ENCODE measurements at places on chromosomes 2 and 18. TPM values are rescaled to one million over a fixed set of nuclear protein-coding genes. Genes with fewer than 3 reads are reported as not detected.

- peaks cover 19% of the 10 kb centered on the region for H3K4me1 ChIP-seq
- H3K27ac ChIP-seq, result no peak overlapping the region
- no peaks in the 10 kb centered on the region for H3K27me3 ChIP-seq
- H3K36me3 ChIP-seq, result peaks cover 8% of the 10 kb centered on the region
- no peak for DNase-seq
These were observed 38.1 kb downstream of the SNED1 start for GRCh38 chr2:241036397-241036963.

- H3K27ac ChIP-seq, result no peak overlapping the region
- H3K4me3 ChIP-seq, result no peak overlapping the region
- no peaks in the 10 kb centered on the region for H3K4me1 ChIP-seq
- no peak for DNase-seq
- no peaks in the 10 kb centered on the region for H3K27me3 ChIP-seq
These were observed 41.5 kb upstream of the ERBB4 start for GRCh38 chr2:212580117-212580516.

DNA sequence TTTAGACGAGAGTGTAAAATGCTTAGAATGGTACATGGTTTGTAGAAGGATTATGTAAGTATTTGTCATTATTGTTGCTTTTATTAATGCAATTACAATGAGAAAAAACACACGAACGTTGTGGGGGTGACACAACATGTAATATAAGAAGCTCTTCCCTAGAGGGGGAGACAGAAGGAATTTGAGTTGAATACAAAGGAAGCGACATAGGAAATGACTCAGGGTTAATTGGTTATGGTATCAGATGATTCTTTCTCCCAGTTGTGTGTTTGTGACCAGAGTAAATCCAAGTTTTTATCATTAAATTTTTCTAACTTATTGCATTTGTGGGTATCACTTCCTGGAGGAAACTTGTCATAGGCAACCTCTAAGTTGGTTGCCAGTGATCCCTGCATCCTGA, 625.6 kb upstream of the CDH2 start:
- H3K4me3 ChIP-seq, result no peak overlapping the region
- H3K27ac ChIP-seq, result no peak overlapping the region
- DNase-seq, result no peak
- no peaks in the 10 kb centered on the region for H3K27me3 ChIP-seq

DNA sequence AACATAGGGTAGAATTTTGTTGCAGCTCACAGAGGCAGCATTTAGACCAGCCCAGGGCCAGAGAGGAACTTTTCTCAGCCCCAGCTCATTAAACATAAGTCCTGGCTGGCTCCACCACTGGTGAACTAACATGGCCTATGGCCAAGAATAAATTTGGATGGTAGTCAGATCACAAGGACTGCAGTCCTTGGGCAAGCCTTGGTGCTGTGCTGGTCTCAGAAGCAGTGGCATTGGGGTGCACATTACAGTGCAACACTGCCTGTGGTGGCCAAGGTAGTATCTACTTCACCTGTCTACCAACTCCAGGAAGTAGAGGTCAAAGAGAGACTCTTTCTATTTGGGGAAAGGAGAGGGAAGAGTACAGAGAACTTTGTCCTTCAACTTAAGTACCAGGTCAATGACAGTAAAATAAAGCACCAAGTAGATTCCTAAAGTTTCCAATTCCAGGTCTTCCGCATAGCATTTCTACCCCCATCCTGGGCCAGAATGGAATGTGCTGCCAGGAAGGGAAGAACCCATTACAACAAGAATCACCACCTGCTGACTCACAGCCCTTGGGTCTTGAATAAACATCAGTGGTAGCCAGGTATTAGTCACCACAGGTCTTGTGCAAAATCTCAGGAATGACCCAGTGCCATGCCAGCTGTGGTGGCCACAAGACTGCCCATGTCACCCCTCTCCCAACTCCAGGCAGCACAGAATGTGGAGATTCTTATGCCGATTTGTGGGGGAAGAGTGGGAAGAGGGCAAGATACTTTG, 155.4 kb upstream of the FSIP2 start:
- no peaks in the 10 kb centered on the region for H3K27me3 ChIP-seq
- H3K27ac ChIP-seq, result no peak overlapping the region
- DNase-seq, result no peak
- H3K4me3 ChIP-seq, result no peak overlapping the region
- no peaks in the 10 kb centered on the region for H3K36me3 ChIP-seq

GRCh38 chr2:216195565-216196029, 86.4 kb downstream of the XRCC5 start:
- H3K4me3 ChIP-seq, result no peak overlapping the region
- H3K4me1 ChIP-seq, result no peaks in the 10 kb centered on the region
- no peaks in the 10 kb centered on the region for H3K27me3 ChIP-seq
- H3K27ac ChIP-seq, result no peak overlapping the region
- no peak for DNase-seq
- H3K36me3 ChIP-seq, result peaks cover 60% of the 10 kb centered on the region

DNA sequence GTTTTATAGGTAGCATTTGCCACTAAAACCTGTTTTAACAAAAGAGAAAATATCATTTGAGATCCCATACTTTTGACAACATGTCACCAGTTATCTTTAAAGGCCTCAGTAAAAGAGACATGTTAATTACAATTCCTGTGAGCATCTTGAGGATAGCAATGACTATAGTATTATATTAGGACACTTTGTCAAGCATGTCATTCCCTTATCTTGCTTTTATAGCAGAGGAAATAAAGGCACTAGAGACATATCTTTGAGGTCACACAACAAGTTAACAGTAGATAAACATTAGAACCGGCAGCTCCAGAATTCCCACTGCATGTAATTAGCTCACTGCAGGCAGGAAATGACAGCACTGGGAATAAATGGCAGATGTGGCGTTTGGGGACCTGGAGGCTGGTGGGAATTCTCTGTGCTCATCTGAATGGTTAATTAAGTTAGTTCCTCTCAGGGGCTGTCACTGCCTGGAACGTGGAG, 25.9 kb downstream of the LYPD6B start:
- no peak overlapping the region for H3K4me3 ChIP-seq
- no peaks in the 10 kb centered on the region for H3K36me3 ChIP-seq
- H3K4me1 ChIP-seq, result no peaks in the 10 kb centered on the region

DNA sequence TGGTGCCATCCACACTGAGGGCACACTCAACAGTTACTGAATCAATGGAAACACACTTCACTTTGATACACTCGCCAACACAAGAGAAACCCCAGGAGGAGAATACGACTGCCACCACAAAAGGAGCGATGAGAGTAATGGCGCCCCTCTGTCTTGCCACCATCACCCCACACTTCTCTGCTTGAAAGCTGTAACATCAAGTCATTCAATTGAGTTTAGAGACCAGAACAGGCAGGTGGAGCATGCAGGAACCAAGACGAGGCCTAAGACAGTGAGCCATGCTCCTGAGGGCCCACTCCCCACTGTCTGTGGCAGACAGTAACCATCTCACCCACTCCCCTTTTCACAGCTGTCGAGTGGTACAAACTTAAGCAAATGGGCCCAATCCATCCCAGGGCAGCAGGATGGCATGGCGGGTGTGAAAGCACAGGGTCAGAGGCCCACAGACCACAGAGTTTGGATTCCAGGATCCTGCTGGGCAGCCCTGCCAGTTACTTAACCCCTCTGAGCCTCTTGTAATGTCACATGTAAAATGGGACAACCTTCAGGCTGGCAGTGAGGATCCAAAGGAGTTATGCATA, 101.9 kb downstream of the TNS1 start:
- H3K27me3 ChIP-seq, result no peaks in the 10 kb centered on the region
- peak overlapping the region; percentile 96 for H3K27ac ChIP-seq
- peaks cover 88% of the 10 kb centered on the region for H3K4me1 ChIP-seq

DNA sequence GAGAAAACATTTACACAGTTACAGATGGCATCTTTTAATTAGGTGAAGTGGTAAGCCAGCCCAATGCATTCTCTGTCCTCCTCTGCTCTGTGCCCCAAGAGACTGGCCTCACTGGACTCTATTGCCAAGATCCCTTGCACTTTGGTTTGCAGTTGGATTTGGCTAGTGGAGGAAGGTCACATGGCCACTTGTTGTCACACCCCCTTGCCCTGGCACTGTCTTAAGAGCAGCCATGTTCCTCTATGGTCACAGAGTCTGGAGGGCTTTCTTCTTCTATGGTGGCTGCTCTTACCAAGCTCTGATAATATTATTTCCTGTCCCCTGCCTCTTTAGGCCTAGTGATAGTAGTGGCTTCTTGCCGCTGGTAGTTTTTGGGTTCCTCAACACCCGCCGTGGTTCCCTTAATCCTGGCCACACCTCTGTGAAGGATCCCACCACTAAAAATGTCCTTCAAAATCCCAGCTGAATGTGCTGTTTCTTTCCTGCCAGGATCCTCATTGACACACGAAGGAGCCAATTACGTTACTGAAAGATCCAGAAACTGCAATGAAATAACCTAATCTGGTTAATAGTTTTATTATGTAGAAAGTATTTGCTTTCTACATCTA, 111.1 kb downstream of the CDC42EP3 start:
- H3K27me3 ChIP-seq, result no peaks in the 10 kb centered on the region
- H3K36me3 ChIP-seq, result no peaks in the 10 kb centered on the region
- H3K4me3 ChIP-seq, result no peak overlapping the region
- no peak overlapping the region for H3K27ac ChIP-seq
- DNase-seq, result no peak

The TMEM182 gene
- total RNA-seq, result 212 TPM

The LMAN2L gene
- total RNA-seq, result 15.6 TPM
